HS-5 (cell line): ENCODE measurements at places on chromosomes 6 and 20.

- DNase-seq: no peak
These were observed 96.9 kb upstream of the SGK1 start for GRCh38 chr6:134414793-134415192.

DNA sequence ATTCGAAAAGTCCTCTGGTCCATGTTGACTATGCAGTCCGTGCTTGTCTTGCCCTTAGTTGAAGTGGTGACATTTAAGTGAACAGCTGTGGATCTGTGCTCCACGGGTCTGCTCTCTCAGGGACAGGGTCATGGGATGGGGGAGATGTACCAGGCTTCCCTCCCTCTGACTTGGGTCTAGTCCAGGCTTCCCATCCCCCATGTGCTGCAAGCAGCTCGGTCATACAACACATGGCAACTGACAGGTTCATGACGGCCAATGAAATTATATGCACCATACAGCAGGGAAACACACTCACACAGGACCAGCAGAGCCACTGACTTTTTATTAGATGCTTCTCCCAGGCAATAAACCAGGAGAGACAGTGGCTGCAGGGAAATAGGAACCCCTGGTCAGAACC is 201.4 kb downstream of the PTPRT start:
- DNase-seq: no peak

GRCh38 chr6:74969591-74970267 is 236.1 kb downstream of the COL12A1 start:
- DNase-seq: no peak

DNA sequence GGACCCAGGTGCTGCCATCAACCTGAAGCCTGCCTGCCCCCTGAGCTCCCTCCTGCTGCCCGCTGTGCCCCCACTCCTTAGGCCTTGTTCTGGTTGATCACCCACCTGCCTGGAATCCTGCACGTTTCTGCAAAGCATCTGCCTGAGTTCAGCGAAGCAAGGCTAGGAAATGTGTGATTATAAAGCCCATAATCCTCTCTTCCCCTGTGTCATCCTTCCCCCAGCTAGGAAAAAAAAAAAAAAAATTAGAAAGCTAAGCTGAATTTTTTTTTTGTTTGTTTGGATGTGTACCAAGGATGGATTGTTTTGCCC is 93.2 kb downstream of the FOXA2 start:
- no peak for DNase-seq

DNA sequence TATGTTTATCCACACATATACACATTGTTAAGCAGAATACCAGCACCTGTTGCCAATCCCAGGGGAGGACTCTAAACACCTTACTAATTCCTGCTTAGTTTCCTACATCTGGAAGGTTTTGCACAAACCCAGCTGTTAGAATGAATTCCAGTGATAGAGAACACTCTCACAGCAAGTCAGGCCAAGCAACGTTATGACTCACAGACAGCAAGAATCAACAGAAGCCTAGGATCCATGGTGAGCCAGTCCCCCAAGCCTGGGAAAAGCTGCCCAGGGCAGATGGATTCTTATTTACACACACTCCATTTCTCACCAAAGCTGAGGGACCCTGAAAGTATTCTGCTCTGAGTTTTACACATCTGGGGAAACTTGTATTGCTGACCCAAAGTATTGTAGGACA is 291.7 kb downstream of the SLC35F1 start:
- DNase-seq: no peak

DNA sequence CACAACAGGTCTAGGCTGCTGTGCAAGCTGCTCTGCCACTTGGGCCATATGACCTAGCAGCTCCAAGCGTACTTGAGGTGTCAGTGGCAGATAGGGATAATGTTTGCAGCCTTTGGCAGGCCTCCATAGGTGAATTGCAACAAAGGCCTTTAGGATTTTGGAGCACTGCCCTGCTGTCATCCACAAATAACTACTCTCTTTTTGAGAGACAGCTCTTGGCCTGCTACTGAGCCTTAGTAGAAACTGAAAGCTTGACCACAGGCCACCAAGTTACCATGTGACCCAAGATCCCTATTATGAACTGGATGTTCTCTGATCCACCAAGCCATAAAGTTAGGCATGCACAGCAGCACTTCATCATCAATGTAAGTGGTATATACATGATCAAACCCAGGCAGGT is 29.9 kb downstream of the FBXO30 start:
- DNase-seq: no peak

- no peak for DNase-seq
These were observed 31.2 kb downstream of the TNFRSF21 start for GRCh38 chr6:47278545-47278944.

DNA sequence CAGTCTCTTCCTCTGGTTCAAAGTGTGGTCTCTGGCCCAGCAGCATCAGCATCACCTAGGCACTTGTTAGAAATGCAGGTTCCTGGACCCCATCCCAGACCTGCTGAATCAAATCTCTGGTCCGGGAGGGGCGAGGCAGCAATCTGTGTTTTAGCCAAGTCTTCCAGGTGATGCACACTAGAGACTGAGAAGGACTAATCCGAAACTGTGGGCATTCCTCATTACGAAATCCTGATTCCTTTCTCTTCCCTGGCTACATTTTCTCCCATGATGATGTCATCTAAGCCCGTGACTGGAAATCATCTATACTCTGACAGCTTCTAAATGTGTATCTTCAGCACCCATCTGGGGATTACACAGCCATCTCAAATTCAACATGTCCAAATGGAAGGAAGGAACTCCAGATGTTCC is 39.7 kb upstream of the PRND start:
- peak; percentile 75 for DNase-seq
